Umbilical cord (tissue), 2 donors: ENCODE measurements at places on chromosomes 2 and 18. TPM values are rescaled to one million over a fixed set of nuclear protein-coding genes. Genes with fewer than 3 reads are reported as not detected.

Gene STPG4
- 8.4 TPM for total RNA-seq

Gene DPYSL5
- total RNA-seq, result 0.72 TPM

Gene CAMKMT
- 20.0 TPM for total RNA-seq

Gene LCT
- 1.7 TPM for total RNA-seq

Gene IL36RN
- total RNA-seq, result 6.0 TPM

DNA sequence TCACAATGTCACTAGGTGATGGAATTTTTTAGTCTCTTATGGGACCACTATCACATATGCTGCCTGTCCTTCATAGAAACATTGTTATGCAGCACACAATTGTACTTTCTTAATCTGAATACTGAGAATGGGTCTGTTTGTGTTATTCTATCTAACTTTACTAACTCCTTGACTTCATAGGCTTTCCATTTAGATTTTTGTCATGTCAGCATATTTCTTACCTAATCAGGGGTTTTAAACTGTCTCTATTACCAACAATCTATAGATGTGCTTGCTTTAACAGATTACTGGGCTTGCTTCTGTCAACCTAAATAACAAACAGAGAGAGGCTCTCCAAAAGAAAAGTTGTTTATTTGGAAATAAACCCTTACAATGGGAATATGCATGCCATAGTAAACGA is 289.6 kb upstream of the ZNF804A start:
- no peak for DNase-seq

DNA sequence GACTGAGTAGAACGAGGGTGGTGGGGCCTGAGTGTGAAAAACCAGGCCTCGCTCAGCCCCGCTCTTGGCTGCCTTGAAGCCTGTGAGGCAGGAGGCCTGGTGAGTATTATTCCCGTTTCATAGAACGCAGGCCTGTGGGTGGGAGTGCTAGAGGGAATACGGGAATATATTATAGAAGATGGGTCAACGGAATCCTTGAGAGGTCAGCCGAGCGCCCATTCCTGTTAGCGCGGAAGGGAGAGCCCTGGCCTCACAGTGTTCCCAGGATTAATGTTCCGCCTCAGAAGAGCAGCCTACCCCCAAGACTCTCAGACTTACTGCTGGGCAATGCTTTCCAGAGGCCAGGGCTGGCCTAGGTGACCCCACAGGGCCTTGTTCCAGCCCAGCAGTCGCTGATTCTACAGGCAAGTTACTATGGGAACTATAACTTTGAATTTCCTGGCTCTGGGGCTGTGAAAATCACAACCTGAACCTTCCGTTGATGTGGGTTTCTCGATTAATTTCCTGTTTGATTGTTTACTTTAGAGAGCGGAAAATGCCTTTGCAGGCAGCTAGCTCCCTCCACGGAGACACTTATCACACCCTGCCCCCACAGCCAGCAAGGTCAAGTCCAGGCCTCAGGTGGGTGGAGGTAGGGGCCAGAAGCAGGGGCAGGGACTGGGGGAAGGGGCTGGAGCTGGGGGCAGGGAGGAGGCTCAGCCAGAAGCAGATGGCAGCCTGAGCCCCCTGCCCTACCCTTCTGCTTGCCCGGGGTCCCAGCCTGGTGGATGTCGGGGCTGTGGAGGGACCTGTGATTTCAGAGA is 108.3 kb downstream of the SMAD7 start:
- peak; percentile 82 for DNase-seq

- DNase-seq, result peak; percentile 69
Measured at GRCh38 chr2:206274434-206275311, at the start of gene ZDBF2. Gene ZDBF2 (plus strand): TSS chr2:206274663. CDS start chr2:206281850, 7,187 bp downstream.

GRCh38 chr2:239882331-239882732 is 142.8 kb downstream of the NDUFA10 start:
- DNase-seq, result peak; percentile 30

- DNase-seq, result no peak
Measured at GRCh38 chr2:111062417-111062816, 58.3 kb upstream of the BCL2L11 start.

DNA sequence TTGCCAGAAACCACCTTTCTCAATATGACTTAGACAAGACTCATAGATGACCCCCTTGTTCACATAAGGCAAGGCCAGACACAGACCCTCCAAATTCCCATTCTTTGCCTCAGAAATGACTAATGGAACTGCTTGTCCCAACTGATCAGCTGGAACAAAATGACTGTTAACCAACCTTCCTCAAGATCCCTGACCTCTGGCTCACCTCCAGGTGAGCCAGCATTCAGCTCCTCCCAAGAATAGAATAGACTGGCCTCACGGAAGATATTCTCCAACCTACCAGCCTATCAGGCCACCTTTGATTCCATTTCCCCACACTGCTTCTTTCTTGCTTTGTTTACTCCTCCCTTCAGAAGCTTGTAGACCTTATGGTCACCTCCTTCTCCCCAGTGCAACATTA is 195.7 kb upstream of the VWC2L start:
- no peak for DNase-seq

DNA sequence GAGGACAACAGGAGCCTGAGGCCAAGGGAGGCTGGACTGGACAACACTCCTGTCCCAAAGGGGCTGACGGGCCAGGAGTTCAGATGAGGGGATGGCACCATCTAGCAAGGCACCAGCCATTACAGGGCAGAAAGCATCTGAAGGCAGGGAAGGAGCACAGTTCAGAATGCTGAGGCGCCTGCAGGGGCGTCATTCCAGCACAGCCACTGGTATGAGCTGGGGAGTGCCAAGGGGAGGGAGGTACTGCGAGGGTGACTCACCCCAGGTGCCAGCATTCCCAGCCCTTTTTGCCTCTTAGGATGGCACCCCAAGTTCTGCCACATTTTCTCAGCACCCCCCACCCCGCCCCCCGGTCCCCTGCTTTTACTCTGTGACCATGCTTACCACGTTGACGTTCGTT is 129.8 kb upstream of the EPAS1 start:
- no peak for DNase-seq

DNA sequence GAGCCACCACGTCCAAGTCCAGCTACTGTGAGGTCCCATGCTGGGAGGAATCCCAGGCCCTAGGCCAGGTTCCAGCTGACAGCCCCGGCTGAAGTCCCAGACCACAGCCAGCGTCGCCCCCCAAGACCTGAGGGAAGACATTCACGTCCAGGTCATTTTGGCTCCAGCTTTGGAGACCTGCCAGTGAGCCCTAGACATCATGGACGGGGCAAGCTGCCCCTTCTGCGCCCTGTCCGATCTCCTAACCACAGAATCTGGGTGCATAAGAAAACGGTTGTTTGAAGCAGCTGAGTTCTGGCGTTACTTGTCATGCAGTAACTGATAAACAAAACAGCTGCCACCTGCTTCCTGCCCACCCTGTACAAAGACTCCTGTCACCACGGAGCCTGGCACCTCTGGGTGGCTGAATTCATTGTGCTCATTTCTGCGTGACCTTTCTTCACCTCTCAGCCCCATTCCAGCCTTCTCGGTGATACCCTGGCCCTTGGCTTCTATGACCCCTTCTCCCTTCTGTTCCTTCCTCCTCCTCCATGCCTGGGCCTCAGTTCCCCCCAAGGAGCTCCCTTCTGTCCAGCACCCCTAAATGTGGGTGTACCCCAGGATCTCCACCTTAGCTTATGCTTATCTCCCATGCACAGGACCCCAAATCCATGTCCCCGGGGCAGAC is 72.6 kb upstream of the SMAD7 start:
- no peak for DNase-seq

DNA sequence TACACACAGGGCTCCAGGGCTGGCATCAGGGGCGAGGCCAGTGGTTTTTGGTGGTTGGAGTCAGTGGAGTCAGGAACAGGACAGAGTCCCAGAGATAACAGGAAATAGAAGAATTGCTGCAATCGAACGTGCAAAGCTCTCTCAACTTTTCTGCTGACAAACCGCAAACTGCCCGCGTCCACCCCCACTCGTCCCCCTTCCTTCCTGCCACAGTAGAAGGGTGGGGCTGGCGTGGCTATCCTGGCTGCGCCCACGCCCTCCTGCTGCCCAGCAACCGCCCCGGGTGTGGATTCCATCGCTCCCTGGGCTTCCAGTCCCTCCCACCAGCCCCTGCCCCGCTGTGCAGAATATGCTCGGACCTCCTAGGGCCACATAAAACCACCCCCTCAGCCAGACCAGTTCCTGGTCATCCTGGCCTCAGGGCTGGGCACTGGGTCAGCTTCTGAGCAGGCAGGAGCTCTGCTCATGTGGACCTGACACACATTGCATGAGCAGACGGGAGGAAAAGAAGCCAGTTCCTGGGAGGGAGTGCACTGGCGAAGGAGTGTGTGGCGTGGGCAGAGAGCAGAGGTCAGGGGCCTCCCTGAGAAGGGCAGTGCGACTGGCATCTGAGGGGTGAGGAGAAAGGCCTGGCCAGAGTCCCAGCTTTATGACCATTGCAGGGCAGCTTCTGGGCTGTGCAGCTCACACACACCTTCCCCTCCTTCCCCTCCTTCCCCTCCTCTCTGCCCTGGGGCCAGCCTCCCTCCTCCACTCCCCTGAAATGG is 85.4 kb upstream of the ATG16L1 start:
- peak; percentile 12 for DNase-seq

GRCh38 chr2:71578767-71579342 is 125.5 kb downstream of the DYSF start:
- DNase-seq, result peak; percentile 50

DNA sequence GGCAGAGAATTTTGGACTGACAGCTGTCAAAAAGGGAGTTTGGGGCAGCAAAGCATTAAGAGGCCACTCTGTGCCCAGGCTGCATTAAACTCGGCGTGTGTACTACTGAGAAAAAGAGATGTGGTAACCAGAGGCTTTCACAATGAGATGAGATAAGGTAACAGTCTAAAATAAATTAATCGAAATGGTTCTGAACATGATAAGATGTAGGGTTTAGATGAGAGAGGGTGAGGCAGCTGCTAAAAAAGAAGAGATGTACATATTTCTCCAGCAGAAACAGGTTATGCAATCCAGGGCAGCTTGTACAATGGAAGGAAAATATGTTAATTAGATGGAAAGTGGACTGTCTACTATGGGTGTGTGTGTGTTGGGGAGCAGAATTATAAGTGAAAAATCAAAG is 39.2 kb upstream of the ACTR3 start:
- no peak for DNase-seq
